ENCODE measurements at places on chromosomes 5 and 9.
A peak's percentile ranks its signal among the peaks of the same experiment; 100 is the strongest.

GRCh38 chr5:78416677-78417425, 56.4 kb downstream of the SCAMP1 start:
- DNase-seq: no peak

GRCh38 chr9:113520109-113520642, 56.6 kb downstream of the RGS3 start:
- DNase-seq: peak; percentile 32

- no peak for DNase-seq
These were observed 73.8 kb downstream of the AMBP start for GRCh38 chr9:114004221-114004716.

GRCh38 chr9:137430723-137431415, 7.7 kb downstream of the NOXA1 start:
- DNase-seq: no peak

DNA sequence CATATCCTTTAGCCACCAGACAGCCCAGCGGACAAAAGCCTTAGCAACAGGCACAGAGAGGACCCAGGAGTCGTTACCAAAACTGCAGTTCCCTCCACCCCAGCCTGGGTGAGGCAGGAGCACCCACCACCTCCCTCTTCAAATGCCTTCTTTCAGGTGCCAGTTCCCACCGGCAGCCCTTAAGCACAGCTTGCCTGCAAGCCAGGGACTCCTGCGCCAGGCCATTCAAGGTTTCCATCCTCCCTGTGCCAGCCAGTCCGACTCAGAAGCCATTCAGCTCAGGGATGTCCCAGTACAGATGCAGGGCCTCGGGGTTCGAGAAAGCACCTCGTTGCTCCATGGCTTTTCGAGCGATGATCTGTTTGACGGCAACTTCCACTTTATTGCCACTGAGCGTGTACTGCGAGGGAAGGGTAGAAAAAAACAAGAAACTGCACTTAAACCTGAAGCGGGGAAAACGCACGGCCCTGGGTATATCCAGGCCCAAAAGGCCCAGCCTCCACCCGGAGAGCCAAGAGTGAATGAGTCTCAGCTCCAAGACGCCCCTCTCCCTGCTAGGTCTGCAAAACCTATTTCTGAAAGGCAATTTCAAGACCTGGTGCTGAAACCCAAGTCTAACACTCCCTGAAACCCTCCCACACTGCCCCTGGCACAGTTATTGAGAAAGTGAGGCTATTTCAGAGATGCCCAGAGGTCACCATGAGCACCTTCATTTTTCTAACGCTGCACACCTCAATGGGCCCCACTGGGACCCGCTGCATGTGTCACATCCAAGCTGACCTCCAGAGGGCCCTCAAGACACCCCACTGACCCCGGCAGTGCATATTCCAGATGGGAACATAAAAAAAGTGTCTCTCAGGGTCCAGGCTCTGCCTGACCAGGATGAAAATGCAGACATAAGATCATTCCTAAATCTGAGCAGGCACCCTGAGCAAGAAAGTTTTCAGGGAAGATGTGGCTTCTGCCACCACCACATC, 36.8 kb upstream of the ZNF354A start:
- no peak for DNase-seq

GRCh38 chr9:95143591-95144561, 173.6 kb downstream of the FANCC start:
- no peak for DNase-seq

GRCh38 chr5:10283927-10284635, 23.6 kb downstream of the CMBL start:
- peak; percentile 65 for DNase-seq

DNA sequence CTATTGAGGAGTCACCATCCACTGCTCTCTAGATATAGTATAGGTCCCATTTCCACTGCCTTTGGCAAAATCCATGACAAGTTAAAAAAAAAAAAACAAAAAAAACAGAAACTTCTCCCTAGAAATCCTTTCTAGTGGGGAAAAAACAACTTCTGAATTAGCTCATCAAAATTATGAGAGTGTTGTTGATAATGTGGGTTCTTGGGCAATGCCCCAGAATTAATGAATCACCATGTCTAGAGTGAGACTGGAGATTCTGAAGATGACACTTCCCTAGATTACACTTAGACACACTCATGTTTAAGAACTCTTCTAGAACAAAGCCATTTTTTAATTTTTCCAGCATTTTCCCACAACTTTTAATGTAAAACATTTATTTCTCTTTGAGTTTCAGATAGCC, 728.0 kb upstream of the C9orf72 start:
- no peak for DNase-seq

Measured in stimulated activated CD8-positive, alpha-beta memory T cell treated with anti-CD3 and anti-CD28 coated beads, Interleukin-7, amount 100 ng/mL, for 1 hour (primary cell).